ENCODE measurements at places on chromosomes 6 and 20. TPM values are rescaled to one million over a fixed set of nuclear protein-coding genes. Genes with fewer than 3 reads are reported as not detected.

PAX1 gene
- total RNA-seq: not detected

RCAN2 gene
- 23.7 TPM for total RNA-seq

PARD6B gene
- total RNA-seq: 11.7 TPM

RUNX2 gene
- total RNA-seq: 2.4 TPM

ULBP3 gene
- total RNA-seq: 3.4 TPM
